Activated T-cell treated with anti-CD3 and anti-CD28 coated beads, Interleukin-2, amount 50 U/mL, for 1 hour (primary cell): ENCODE measurements at places on chromosomes 2 and 18.

DNA sequence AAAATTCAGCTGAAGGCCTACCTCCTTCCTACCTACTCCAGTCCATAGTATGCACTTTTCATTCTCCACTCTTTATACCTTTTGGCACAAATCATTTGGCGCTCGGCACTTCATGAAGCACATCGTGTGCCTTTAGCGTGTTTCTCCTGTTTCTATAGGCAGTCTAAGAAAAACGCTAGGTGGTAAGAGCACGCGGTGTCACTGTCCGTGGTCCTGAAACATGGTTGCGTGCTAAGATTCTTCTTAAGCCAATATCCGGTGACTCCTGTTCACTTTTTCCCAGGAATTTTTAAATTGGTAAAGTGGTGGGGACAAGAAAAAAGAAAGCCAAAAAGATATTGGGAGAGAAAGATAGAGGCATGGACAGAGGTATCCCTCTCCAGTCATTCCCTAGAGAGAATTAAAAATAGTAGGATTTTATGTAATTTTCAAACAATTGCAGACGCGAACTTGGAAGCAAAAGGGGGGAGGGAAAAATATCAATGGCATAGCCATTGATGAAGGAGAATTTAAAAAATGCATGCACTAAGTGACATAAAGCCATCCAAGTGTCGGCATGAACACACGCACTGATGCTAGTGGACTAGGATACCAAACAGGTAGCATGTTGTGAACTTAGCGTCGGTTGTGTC, 1.4 kb upstream of the CTNNA2 start:
- no peak for DNase-seq

- no peak for DNase-seq
Observed at GRCh38 chr2:6077585-6077984, 385.4 kb downstream of the SOX11 start.

DNA sequence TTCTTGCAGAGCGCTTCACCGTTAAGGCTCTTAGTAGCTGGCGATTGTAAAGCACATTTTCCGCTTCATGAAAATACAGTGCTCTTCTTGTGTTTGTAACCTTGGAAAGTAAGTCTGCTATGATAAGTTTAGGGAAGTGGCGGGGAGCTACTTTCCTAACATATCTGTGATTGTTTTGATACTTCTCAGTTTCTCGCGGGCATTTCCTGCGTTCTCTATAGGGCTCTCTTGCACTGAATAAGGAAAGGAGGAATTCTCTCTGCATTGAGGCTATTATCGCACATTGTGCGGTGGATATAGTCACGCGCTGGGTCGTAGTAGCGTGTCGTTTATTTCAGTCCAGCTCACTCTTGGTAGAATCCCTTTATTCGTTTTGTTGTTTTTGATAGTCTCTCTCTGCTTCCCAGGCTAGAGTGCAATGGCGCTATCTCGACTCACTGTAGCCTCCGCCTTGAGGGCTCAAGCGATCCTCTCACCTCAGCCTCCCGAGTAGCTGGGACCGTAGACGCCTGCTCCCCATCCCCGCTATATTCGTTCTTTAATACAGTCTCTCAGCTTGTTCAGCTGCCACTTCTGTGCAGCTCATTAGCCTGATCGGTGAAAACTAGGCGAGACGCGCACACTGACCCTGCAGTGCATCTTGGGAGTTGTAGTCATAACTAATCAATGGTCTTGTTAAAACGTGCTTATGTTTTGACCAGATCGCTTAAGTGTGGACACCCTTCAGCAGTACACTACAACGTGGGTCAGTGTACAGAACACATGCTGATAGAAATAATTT, 1.0 kb upstream of the PPP4R3B start:
- DNase-seq: peak; percentile 59

DNA sequence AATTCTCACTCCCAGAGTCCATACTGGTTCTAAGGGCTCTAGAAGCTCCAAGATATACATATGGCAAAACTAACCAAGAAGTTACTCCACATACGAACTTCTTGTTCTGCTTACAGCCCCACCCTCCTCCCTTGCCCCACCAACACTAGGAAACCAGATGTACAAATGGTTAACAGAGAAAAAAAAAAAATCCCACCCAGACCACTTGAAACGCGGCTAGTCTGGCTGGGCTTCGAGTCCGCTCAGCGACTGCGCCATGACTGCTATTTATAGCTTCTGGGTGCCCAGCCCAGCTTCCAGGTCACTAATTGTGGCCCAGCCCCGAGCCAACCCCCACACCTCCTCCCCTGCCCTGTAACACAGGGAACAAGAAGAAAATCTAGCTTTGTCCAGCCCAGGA, 47.0 kb upstream of the IHH start:
- DNase-seq: no peak

- no peak for DNase-seq
Observed at GRCh38 chr2:14751581-14751980, 119.1 kb downstream of the LRATD1 start.

- no peak for DNase-seq
Observed at GRCh38 chr2:76641506-76641905, 880.7 kb downstream of the LRRTM4 start.

GRCh38 chr18:21763846-21764646, 23.5 kb downstream of the MIB1 start:
- no peak for DNase-seq

DNA sequence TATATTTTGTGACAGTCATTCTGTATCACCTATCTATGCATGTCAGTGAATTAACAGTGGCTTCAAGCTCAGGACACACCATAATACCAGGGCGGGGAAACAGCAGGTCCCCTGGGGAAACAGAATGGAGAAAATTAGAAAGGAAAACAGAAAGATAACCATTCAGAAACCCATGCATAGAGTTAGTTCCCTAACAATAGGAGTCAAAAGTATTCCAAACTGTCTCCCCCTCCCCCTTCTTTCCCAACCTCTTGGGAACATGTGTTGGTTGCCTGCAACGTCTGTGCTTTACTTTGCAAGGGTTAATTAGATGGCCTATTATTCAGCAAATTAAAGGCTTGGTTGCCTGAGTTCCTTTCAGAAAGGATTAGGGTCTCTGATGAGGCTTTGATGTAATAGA, 176.4 kb downstream of the MYO3B start:
- DNase-seq: no peak

- DNase-seq: no peak
Observed at GRCh38 chr18:56678836-56679565, 27.8 kb downstream of the WDR7 start.

GRCh38 chr2:12434630-12435098, 282.1 kb upstream of the TRIB2 start:
- DNase-seq: no peak

DNA sequence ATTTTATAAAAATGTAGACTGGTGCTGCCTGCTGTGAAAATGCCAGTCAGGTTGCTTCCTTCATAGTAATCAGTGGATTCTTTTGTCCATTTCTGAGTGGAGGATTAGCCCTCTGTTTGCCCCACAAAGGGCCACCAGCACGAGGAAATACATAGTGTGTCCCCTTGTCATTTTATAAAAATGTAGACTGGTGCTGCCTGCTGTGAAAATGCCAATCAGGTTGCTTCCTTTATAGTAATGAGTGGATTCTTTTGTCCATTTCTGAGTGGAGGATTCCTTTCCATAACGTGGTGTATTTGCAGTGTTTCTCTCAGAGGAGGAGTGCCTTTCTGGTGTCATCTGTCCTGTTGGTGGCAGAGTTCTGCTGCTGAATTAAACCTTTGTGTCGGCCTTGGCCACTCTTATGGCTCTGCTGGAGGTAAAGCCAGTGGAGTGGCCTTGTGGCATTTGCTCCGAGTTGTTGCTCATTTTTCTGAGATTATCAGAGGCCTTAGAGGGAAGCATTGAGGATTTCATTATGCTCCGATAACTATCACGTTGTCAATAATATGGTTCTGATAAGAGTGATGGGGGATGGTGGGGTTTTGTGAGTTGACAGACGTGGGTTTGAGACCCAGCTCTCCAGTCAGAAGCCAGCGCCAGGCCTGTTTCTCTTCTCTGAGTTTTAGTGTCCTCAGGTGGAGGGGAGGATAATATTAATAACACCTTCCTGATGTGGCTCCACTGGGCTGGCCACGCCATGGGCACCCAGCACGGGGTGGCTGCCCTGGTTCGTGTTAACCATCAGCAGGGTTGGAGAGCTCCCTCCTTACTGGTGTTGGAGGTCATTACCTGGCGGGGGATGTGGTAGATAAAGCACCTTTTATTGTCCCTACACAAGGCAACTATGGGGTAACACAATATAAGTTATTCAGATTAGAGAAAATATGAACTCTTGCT, 96.6 kb downstream of the NEDD4L start:
- DNase-seq: no peak

GRCh38 chr2:28544922-28545589, 49.2 kb downstream of the PLB1 start:
- DNase-seq: peak; percentile 31

DNA sequence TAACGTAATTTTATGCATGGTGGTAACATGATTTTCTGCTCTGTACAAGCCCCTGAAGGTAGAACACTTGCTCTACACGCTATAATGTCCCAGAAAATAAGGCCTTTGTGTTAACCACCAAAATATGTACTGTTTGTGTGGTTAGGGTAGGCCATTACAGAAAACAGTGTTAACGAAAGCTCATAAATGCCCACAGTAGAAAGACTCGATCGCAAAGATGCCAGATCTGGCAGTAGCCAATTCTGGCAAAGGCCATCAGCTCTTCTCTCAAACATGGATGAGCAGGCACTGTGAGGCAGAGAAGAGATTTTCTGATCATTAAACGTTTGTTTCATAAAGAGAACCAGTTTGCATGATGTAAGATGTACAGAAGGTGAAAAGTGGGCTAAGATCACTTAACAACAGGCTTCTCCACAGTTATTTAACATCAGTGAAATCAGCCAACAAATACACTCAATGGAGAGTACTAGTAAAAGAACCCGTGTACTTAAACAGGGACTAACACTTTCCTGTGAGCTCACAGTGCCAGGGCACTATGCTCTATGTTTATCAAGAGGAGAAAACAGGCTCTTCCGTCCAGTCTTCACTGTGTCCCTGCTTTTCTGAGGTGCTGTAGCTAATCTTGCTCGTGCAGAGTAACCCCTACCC, 80.3 kb downstream of the SPRED2 start:
- DNase-seq: no peak

GRCh38 chr2:31176742-31177141, 38.5 kb upstream of the GALNT14 start:
- no peak for DNase-seq

DNA sequence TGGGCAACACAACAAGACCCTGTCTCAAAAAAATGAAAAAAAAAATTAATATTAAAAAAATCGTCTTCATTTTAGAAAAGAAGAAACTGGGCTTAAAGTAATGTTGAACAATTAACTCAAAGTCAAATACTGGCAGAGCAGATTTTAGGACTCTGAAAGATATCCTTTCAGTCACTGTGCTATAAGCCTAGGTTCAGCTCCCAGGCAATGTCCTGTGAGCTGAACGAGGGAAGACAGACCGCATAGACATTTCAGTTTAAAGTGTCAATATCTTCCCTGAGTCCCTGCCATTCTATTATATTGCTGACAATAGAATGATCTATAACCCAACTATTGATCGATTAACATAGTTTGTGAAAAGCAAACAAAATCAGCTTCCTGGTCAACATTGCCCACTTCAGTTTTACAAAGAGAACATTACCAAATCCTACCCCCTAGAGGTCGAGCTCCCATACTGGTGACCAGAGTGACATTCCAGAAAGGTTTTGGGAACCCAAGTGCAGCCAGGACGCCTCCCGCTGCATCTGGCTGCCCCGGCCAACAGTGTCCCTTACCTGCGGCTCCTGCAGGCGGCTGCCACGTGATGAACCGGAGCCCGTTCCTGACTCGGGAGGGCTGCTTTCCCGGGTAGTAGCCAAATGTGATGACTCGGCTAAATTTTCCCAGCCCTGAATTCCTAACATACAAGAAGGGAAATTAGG, 639 bp downstream of the MRO start:
- no peak for DNase-seq

DNA sequence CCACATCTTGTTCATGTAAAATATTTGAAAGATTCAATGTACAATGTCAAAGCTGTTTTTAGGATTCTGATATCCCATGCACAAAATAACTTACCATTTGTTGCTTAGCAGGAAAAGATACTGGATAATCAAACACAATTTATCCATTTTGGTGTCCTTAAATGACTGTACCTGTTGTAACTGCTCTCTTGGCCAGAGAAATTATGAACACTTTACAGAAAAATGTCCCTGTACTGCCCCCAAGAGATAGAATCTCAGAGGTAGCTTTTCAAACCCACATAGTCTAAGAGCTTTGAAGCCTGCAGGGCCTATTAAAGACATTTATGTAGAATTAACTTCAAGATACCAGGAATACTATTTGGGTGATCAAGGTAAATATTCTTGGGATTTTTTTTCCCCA, 12.2 kb upstream of the ME2 start:
- no peak for DNase-seq

DNA sequence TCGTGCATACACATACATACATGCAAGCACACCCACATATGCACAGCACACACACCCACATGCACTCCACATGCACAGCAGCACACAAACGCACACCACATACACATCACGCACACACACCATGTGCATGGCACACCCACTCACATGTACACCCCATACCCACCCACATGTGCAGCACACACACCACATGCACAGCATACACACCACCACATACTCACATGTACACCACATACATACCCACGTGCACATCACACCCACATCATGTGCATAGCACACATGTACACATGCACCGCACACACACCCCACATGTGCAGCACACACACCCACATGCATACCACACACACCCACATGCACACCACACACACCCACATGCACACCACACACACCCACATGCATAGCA, 132.0 kb upstream of the RGPD4 start:
- no peak for DNase-seq

DNA sequence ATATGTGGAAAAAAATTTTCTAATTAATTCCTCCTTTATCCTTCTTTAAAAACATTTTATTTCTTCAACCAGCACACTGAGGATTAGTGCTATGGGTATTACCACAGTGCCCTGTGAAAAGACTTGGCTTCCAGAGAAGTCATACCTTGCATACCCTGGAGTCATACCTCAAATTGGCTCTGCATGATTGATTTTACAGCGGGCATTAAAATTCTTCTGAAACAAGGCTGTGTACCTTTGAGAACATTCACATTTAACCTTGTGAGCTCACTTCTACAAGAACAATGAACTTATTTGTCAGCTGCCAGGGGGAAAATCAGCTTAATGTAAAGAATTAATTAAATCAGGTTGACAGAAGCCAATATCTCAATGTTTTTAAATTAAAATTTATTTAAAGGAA, 44.6 kb downstream of the SLC35F5 start:
- DNase-seq: no peak

DNA sequence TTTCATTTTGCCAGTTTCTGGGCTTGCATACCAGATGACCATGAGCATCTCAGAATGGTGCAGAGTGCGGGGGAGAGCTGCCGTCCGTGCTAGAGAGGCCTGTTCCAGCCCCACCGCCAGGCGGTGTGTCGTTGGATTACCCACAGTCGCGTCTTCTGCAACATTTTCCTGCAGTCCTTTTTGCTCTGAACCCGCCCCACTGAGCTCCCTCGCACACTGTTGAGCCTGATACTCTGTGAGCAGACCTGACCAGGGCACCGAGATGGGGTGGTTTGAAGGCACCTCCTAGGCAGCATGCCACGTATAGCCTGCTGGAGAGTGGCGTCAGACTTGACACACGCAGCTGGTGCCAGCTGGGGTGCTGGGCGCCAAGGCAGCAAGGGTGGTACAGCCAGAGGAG, 18.1 kb downstream of the PPP1R7 start:
- no peak for DNase-seq

- no peak for DNase-seq
Observed at GRCh38 chr2:162258686-162259085, 15.4 kb upstream of the FAP start.
